NCI-H2029 treated with DMSO at 0.1 percent for 48 hours (cell line): ENCODE measurements at places on chromosomes 3 and 15.
A peak's percentile ranks its signal among the peaks of the same experiment; 100 is the strongest.

GRCh38 chr3:32510075-32510724 lies 7.5 kb upstream of the CMTM6 start:
- peak; percentile 76 for DNase-seq

DNA sequence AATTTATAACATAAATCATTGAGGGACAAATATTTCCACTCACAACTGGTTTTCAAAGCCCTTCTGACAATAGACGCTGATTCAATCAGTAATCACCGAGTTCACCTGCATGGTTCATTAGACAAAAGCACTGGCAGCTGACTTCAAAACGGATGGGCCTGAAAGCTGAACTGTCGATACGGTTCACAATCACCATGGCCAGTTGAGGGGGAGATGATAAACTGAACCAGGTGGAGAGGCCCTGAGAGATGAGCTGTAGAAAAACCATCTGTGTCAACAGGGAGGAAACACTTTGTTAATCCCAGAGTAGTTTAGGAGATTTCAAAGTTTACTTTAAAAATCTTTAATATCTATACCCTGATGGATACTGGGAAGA lies 75.0 kb downstream of the PEX5L start:
- DNase-seq = no peak

DNA sequence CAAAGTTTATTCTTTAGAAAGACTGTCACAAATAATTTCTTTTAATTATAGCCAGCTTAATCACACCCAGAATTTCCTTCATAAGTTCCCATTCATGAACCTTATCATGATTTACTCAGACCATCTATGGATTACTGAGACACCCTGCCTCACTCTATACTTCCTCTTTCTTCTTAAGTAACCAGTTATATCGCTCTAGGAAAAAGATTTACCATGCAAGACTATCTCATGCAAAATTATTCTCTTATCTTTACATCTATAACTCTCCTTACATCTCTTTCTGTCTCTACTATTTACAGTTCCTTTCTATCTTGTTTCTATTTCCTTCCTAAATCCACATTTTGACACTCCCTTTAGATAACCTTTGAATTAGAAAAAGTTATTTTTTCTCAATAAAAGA lies 316.8 kb downstream of the POLQ start:
- DNase-seq = no peak

DNA sequence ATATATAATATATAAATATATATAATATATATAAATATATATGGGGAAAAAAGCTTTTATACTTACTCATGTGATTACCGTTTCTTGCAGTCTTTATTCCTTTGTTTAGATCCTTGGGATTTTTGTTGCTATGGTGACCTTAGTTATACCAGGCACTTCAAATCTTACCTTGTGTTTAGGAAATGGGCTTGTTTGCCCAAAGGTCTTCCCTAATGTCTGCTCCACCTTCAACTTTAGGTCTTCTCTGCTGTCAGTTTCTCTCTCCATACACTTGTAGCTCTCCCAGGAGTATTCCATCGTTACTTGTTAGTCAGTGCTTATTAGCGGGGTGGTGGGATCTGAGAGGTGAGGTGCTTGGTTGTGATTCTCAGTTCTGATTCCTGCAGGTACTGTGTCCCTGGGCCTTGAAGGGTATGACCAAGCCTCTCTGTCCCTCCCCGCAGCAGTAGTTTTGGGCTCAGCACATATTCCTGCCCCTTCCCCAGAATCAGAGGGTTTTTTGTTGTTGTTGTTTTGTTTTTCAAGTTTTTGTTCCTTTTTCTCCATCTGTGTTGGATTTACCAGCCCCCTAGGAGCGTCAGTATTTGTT lies 9.6 kb upstream of the LAMP3 start:
- no peak for DNase-seq

GRCh38 chr15:62588938-62589670 lies 424.0 kb upstream of the C2CD4B start:
- DNase-seq = no peak

- DNase-seq = no peak
These were observed 107.6 kb upstream of the FXR1 start for GRCh38 chr3:180804916-180805315.

DNA sequence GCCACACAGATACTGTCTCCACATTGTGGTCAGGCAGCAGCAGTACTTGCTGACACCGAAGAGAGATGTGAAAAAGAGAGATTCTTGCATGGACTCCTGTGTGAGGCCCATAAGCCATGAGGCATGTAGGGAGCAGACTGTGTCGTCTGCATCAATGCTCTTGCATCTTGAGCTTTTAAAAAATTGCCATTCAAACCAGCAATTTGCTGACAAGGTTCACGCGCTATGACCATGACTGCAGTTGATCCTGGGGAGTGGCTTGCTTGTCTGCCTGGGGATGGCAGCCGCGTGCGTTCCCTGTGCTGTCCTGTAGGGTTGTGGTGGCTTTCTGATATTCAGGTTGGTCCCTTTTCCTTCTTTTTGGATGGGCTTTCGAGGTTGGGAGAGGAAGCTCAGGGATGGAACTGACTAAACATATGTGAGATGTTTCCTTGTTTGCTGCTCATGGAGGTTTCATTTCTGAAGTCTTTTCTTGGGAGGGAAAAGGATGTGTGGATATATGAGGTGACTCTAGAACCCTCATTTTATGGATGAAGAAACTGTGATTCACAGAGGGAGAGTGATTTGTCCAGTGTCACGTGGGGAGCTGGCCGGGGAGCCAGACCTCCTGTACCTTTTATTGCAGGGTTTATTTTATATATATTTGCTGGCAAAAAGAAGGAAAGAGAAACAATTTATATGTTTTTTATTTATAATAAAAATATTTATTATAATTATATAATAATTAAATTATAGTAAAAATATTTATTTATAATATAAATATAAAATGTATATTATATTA lies 48.6 kb downstream of the LPP start:
- no peak for DNase-seq

DNA sequence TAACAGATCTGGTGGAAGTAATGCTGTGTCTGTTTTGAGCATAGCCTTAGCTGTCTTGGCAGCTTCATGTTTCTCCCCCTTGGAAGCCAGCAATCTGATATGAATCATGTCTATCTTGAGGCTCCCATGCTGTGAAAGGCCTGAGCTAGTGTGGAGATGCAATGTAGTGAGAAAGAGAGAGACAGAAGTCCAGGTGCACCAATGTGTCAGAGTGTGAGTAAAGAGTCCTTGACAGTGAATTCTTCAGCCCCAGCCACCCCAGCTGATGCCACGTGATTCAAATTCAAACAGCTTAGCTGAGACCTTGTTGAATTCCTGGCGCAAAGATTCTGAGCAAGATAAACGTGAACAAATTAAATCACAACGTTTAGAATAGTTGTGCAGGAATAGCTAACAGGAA lies 704.2 kb downstream of the EDEM1 start:
- DNase-seq = no peak

GRCh38 chr3:197670361-197670760 lies 66.3 kb downstream of the RUBCN start:
- DNase-seq = no peak

- no peak for DNase-seq
These were observed 495 bp downstream of the CDC25A start for GRCh38 chr3:48187579-48188265.

- no peak for DNase-seq
These were observed 58.1 kb downstream of the COL8A1 start for GRCh38 chr3:99696497-99696896.

DNA sequence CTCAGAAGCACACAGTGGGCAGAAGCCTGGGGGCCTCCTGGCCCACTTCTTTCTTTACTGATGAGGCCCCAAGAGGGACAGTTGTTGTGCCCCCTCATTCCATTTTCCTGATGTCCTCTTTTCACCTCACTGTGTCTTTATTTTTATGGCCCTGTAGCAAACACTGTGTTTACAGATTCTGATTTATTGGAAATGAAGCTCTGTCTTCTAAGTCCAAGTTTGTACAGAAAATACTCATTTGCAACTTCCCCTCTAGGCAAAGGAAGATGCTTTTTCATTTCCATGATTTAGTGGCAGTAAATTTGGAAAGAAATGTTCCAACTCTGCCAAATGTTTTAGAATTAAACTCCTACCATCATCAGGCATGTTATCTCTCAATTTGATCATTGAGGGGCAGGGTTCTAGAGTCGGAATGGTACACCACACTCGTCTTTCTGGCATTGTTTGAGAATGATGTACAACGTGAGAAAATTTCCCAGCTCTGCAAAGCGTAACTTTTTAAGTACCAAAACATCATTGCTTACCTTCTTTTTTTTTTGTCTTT lies 129.7 kb downstream of the ARNT2 start:
- DNase-seq = no peak

- no peak for DNase-seq
These were observed 17.7 kb downstream of the MRPL3 start for GRCh38 chr3:131485119-131485518.
